Daoy (cell line): ENCODE measurements at places on chromosomes 16 and 17. TPM values are rescaled to one million over a fixed set of nuclear protein-coding genes. Genes with fewer than 3 reads are reported as not detected.

The SPAG5 gene
- total RNA-seq, result 134 and 173 TPM in 2 replicates

The NOS2 gene
- total RNA-seq, result 0.54 and 0.74 TPM in 2 replicates

The IL21R gene
- total RNA-seq, result 0.03 TPM in 1 of 2 replicates, not detected in the other

The DHRS13 gene
- total RNA-seq, result 10.9 and 12.4 TPM in 2 replicates

The GJD3 gene
- total RNA-seq, result not detected in 2 replicates

The TMEM220 gene
- total RNA-seq, result 0.17 TPM in 1 of 2 replicates, not detected in the other

The GNG13 gene
- not detected in 2 replicates for total RNA-seq

The ZNF469 gene
- 0.23 and 0.27 TPM in 2 replicates for total RNA-seq

The GAS2L2 gene
- not detected in 2 replicates for total RNA-seq
